ENCODE measurements at places on chromosomes 6 and 20.

DNA sequence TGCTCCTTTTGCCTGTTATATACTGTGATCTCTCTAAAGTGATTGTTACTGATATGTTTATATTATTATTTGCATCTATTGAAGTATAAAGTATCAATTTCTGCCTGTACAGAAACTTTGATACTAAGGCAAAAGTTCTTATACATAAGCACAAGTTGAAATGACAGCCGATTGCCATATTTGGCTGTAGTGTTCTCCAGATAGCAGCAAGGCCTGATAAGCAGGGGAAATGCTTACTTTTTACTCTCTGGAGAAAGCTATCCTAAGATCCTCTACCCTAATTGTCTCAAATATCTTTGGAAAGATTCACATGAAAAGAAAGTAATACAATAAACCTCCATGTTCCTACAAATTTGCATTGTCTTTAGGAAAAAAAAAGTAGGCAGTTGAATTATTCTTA is 31.4 kb downstream of the SENP6 start:
- no peak for DNase-seq

DNA sequence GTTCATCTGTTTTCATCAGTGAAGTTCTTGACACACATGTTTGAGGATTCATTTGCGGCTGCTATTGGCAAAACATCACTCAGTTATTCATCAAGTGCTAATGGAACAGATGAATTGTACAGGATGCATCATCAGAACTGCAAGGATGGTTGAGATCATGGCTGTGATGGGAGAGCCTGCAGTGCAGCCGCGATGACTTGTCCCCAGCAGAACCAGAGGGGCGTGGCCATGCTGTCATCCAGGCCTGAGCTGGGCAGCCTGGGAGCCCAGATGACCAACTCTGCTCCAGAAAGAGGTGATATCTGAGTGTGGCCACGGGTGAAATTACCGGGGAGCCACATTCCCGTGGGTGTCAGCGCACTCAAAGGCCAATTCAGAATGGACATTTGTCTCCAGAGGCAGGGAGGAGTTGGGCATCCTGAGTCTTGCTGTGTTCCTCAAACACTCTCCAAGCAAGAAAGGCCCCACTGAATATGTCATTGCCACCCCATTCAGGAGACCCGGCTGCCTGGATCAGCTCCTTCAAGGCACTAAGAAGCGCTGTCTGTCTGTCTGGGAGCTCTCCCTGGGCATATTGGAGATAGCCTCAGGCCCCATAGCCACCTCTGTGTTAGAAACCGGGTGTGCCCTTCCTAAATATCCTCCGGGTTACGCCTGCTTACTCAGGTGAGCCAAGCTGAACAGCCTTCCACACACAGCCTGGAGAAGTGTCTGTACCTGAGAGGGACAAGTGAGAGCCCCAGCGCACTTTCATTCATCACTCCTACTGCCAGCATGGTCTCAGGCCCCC is 66.7 kb downstream of the SYNDIG1 start:
- no peak for DNase-seq

DNA sequence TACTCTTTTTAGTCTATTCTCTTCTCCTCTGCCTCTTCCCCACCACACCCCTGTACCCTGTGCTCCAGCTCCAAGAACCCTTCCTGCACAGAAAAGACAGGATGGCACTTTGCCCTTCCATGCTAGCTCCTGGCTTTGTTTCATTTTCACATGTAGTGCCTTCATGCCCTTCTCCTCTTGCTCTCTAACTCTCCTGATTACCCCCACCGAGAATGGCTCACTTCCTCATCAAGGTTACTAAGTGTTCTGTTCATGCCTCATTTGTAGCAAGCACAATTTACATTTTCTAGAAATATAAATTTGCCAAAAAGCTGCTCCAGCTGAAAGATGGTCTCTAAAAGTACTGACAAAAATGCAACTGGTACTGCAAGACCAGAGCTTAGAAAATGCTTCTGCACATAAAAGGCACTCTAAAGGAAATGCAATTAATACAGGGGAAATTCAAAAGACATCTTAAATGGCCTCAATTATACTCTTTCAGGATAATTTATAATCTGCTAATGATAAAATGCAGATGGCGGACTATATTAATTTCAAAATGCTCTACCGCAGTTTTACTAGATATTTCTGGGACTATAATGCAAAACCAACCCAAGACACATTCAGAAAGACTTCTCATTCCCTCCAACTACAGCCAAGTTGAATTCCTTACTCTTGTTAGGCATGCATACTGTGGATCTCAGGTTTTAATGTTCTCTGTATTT is 570.2 kb downstream of the PRKN start:
- no peak for DNase-seq

DNA sequence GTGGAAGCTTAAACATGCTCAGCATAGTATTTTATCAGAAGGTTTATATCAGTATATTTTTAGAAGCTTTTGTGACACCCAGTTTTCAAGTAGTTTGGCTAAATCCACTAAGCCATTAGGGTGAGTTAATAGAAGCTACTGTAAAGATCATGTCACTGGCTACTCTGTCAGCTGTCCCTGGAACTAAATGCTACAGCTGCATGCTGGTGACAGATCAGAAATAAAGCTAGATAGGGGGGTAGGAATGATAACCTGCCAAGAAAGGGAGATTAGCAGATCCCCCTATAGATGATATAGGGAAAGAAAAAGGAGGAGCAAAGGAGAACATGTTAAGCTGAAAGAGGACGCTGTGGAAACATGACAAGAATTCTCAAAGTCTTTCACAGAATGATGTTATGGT is 363.2 kb downstream of the QKI start:
- DNase-seq = no peak
